RWPE2 (cell line): ENCODE measurements at places on chromosomes 16 and 17.
A peak's percentile ranks its signal among the peaks of the same experiment; 100 is the strongest.

- DNase-seq: no peak
Measured at GRCh38 chr17:73187203-73187769, 5.6 kb upstream of the COG1 start.

DNA sequence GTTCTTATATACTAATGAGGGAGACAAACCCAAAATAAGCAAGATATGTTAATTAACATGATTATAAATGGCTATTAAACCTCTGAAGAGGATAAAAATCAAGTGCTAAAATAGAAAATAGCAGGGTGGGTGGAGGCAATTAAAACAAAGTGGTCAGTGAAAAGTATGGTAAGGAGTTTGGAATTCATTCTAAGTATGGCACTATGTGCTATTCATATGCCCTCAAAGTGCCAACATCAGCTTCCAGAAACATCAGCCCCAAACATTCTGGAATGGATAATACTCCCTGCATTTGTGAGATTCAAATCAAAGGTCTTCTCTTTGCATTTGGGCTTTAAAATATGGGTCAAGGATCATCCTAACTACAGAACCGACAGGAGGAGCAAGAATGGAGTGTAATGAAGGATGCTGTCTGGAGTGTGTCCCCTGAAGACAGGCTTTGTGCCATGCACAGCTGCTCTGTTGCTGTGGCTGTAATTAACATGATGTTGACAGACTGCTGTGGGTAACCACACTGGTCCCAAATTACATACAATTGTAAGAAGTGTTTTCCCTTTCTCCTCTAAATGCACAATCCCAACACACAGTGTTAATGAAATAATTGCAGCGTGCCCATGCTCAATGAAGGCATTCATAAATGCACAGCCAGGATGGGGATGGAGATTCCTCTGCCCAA is 93.1 kb downstream of the VAT1L start:
- DNase-seq: no peak

DNA sequence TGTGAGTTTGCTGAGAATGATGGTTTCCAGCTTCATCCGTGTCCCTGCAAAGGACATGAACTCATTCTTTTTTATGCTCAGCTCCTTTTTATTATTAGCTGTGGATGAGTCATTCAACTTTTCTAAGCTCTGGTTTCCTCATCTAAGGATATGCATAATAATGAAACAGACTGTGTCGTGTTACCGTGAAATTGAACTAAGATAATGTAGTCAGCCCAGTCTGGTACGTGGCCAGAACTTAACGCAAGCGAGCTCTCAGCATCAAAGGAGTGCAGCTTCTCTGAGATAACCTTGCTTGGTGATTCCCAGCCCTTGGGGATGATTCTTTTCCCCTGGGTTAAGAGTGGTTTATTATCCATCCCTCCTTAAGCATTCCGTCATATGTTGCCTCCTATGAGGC is 454.3 kb upstream of the EEF2KMT start:
- DNase-seq: no peak

- no peak for DNase-seq
Measured at GRCh38 chr17:28733346-28733745, 4.8 kb downstream of the NEK8 start.

- no peak for DNase-seq
Measured at GRCh38 chr17:5304636-5305035, 22.6 kb downstream of the RABEP1 start.

- DNase-seq: no peak
Measured at GRCh38 chr17:16046966-16047365, 47.3 kb downstream of the TTC19 start.

DNA sequence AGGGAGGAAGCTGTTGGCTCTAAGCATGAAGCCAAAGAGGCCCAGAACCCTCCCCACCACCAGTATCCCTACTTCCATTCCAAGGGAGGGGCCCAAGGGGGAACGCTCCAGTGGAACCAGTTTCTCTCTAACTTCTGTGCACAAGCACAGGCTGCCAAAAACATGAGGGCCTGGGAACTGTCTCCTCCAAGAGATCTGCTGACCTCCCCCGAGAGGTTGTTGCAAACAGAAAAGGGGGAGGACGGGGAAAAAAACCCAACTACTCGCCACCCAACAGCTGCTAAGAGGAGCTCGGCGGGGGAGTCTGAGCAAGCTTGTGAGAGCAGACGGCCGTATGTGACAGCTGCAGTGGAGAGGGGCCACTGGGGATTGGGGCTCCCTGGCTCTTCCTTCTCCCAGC is 15.7 kb upstream of the SLC35B1 start:
- DNase-seq: no peak

DNA sequence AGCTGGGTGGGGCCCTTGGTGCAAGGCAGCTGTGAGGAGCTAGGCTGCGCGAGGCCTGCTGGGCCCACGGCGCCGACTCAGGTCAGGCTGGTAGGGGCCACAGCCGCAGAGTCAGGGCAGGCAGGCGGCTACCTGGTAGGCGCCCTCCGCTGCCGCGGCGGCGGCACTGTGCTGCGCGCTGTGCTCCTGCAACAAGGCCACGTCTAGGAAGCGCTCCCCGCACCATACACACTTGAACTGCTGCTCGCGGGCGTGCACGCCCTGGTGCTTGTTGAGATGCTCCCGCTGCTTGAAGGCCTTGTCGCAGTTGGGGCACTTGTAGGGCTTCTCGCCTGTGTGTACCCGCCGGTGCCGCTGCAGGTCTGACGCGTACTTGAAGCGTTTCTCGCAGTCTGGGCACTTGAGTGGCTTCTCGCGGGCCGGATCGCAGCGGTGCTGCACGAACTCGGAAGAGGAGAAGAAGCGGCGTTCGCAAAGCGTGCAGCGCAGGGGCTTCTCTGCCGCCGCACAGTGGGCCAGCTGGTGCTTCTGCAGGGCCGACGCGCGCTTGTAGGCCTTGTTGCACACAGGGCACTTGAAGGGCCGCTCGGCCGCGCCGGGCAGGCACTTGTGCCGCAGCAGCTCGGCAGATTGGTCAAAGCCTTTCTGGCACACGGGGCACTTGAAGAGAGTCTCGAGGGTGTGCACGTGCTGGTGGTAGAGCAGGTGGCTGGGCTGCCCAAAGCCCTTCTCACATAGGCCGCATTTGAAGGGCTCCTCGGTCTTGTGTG is 3.9 kb downstream of the ZNF319 start:
- DNase-seq: no peak

- no peak for DNase-seq
Measured at GRCh38 chr17:80245566-80246265, 14.9 kb upstream of the RNF213 start.

GRCh38 chr16:19896951-19897350 is 12.3 kb upstream of the GPRC5B start:
- DNase-seq: no peak

- no peak for DNase-seq
Measured at GRCh38 chr16:90016339-90016950, 2.8 kb downstream of the DBNDD1 start.

- DNase-seq: no peak
Measured at GRCh38 chr16:1044460-1045309, 27.9 kb upstream of the SSTR5 start.

- DNase-seq: no peak
Measured at GRCh38 chr17:21119247-21119918, 7.4 kb upstream of the DHRS7B start.

DNA sequence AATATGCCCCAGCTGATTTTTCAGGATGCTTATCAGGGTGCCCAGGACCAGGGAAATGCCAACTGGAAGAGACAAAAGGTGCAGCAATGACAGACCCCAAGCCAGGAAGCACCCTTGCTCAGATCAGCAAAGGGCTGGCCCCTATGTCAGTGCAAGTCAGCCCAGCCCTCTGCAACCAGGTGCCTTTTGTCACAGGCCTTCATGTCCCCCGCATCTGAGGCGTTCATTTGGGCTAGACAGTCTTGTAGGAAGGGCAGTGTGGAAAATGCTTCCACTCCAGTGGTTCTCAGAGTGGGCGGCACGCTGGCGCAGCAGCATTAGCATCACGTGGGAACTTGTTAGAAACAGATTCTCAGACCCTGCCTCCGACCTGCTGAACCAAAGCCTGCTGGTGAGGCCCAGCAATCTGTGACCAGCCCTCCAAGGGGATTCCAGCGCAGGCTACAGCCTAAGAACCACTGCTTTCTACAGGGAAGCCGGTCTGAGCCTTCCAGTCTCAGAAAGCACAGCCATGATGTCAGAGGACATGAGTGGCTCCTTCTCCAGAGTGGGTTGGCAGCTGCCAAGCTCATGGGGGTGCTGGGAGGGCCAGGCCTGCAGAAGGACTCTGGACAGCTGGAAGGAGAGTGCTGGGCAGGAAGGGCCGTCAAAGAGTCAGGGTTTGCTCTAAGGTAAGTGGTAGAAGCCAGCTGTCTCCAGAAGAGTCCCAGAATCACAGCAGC is 13.1 kb downstream of the SLC47A2 start:
- no peak for DNase-seq

DNA sequence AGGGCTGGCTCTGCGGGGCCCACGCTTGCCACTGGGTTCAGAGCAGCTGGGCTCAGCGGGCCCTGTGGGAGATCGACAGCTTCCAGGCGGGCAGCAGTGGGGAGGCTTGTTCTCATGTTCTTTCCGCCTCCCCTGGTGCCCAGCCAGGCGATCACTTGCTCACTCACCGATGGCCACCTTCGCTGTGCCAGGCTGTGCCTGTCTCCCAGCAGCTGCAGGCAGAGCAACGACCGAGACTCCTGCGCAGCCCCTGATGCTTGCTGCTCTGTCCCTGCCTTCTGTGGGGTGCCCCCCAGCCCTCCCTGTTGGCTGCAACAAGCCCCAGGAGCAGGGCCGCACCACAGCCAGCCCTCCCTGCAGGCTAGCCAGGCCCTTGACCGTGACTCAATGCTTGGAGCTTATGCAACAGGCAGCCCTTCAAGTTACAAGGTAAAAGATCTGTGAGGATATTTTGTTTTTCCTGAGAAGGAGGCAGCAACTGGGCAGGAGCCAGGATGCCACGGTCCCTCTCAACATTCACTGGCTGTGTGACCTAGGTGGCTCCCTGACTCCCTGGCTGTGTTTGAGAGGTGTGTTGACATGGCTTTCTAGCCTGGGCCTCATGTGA is 9.6 kb upstream of the SPNS2 start:
- no peak for DNase-seq

DNA sequence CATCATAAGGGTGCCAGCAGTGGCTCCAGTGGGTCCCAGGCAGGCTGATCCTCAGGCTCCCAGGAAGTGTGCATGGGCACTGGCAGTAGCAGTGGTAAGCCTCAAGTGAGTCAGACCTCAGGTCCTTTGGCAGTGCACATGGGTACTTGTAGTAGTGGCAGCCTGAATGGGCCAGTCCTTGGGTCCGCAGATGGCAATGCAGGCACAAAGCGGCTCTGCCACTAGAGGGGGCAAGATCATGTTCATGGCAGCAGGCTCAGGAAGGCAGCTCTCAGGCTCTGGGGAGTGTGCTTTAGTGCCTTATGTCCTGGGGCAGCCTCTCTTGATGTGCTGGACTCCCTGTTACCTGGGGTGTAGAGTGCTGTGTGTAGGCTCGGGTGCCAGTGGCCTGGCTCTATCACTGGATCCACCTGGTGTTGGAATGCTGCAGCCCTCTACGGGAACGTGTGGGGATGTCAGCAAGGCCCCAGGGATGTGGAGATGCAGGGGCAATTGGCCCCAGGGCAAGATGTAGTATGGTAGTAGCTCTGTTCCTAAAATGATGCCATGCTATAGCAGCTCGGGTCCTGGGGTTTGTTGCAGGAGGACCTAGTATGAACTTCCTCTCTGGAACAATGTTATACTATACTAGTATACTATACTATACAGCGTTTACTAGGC is 11.0 kb downstream of the ACSM3 start:
- peak; percentile 66 for DNase-seq

DNA sequence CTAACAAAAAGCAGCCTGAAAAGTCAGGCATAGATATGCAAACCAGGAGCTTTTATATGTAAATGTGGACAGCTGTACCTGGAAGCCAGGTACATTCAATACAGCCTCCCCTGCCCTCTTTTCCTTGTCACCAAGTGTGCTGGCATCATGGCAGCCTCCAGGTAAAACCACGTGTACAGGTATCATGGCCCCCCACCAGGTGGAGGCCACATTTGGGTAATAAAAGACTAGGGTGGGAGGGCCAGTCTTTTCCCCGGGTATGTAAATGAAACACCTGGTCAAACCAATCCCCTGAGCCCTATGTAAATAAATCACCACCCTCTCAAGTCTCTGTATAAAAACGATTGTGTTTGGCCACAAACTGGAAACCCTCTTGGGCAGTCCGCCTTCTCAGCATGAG is 226.4 kb upstream of the GOT2 start:
- DNase-seq: no peak

- DNase-seq: no peak
Measured at GRCh38 chr16:26220894-26221293, 529.1 kb downstream of the HS3ST4 start.

- DNase-seq: no peak
Measured at GRCh38 chr17:9185142-9185541, 163.8 kb downstream of the NTN1 start.

GRCh38 chr16:19948186-19949104 is 63.8 kb upstream of the GPRC5B start:
- DNase-seq: no peak

- DNase-seq: no peak
Measured at GRCh38 chr17:82649501-82650261, 1.4 kb upstream of the WDR45B start.

- no peak for DNase-seq
Measured at GRCh38 chr16:49345829-49346228, 27.8 kb upstream of the C16orf78 start.

DNA sequence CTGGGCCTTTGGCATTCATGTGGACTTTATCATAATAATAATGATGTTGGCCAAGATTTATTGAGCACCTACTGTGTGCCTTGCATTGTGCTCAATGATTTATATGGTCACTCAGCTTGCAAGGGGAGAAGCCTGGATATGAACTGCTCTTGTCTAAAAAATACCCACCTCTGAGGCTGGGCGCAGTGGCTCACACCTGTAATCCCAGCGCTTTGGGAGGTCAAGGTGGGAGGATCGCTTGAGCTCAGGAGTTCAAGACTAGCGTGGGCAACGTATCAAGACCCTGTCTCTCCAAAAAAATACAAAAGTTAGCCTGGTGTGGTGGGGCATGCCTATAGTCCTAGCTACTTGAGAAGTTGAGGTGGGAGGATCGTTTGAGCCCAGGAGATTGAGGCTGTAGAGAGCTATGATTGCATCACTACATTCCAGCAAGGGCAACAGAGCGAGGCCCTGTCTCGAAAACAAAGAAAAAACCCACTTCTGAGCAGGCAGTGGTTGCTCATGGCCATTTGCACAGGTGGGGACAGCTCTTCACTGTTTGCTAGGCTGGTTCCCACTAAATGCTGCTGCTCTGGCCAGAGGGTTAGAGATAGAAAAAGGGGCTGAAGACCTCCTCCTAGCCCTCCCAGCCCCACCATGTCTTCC is 4.3 kb upstream of the ADGRG1 start:
- no peak for DNase-seq

GRCh38 chr16:12318661-12319427 is 342.3 kb downstream of the SNX29 start:
- DNase-seq: no peak

GRCh38 chr17:41730479-41730878 is 4.0 kb downstream of the HAP1 start:
- DNase-seq: no peak

DNA sequence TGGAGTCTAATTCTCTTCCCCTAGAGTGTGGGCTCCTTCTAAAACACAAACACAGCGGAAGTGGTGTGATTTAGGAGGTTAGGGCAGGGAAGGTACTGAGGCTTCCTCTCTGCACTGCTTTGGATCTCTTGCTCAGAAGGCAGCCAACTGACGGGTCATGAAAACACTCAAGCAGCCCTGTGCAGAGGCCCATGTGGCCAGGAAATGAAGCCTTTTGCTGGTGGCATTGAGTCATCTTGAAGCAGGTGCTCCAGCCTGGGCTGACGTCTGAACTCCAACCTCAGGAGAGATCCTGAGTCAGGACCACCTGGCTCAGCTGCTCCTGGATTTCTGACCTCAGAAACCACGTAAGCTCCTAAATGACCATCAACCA is 72.9 kb downstream of the MRM1 start:
- no peak for DNase-seq
